Activated CD4-positive, alpha-beta memory T cell treated with anti-CD3 and anti-CD28 coated beads, Interleukin-2, amount 10 ng/mL, durations not matched to agents 7 days and 5 days (primary cell): ENCODE measurements at places on chromosomes 12 and 14.
A peak's percentile ranks its signal among the peaks of the same experiment; 100 is the strongest.

- DNase-seq: no peak
These were observed 108.7 kb downstream of the PTGER2 start for GRCh38 chr14:52422650-52423356.

- DNase-seq: peak; percentile 76
These were observed 5.0 kb downstream of the CELA1 start for GRCh38 chr12:51341251-51342007.

DNA sequence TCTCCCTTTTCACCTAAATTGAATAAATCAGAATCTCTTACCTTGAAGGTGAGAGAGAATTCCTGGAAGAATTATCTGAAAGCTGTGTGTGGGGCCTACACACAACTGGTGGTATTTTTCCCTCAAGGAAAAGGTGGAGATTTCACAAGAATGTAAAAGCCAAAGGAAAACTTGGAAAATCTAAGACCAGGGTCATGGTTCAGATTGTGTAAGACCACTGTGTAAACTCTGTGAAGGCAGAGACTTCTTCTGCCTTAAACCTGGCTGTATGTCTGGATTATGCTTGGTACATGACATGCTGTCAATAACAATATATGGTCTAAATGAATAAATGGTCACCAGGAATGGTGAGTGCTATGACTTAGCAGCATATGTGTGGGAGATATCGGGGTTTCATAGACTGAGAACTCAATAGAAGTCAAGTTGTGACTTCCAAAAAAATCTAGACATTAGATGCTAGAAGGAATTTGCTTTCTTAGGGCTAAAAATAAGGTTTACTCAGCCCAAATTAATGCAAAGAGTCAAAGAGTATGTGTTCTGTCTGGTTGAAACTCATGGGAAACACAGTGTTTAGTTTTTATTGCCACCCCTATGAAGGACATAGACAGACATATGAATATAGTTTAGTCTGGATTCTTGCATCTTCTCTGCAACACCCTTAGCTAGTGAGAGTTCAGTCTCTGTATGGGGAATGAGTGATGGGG lies 163.7 kb downstream of the SNAPC1 start:
- no peak for DNase-seq

GRCh38 chr12:101706403-101706802 lies 9.0 kb downstream of the CHPT1 start:
- DNase-seq: no peak

- DNase-seq: no peak
These were observed 60.8 kb downstream of the PDE6H start for GRCh38 chr12:15033641-15034040.

GRCh38 chr14:67673451-67673850 lies 981 bp downstream of the VTI1B start:
- no peak for DNase-seq

GRCh38 chr12:62604871-62605270 lies 138.2 kb downstream of the MON2 start:
- no peak for DNase-seq

- DNase-seq: no peak
These were observed 229.4 kb downstream of the ERC1 start for GRCh38 chr12:1220127-1221092.

DNA sequence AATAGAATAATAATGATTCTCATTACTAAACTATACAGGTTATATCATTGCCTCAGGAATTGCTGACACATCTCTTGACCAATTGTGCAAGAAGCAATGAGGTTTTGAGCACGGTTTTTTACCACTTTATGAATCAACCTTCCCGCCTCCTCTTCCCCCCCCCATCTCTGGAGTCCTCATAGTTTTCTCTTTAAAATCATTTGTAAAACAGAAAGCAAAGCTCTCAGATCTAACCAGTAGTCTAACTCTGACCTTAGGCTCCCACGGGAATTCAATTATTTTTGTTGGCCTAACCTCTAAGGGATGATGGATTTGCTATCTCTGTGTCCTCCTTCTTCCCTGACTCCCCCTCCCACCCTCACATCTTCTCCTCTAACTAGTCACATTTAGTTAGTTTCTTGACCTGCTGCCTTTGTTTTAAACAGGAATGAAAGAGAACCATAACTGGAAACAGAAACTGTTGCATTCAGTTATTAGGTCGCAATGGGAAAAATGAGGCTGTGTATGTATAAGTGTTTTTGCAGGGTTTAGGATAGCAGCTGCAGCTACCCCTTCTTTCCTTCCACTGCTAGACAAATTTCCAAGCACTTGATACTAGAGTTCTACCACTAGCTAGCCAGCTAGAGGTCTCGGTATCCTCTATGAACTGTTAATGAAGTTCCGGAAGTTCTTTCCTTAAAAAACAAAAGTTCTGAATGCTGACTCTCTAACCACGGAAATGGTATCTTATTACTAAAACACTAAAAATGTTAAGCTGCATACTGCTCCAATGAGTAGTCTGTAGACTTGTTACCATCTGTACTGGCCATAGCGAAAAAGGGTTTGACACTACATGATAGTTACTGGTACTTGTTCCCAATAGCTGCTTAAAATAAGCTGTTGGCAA lies 65.4 kb downstream of the TAOK3 start:
- DNase-seq: peak; percentile 43

- no peak for DNase-seq
These were observed 695.9 kb downstream of the TMEM121 start for GRCh38 chr14:106222311-106222710.

DNA sequence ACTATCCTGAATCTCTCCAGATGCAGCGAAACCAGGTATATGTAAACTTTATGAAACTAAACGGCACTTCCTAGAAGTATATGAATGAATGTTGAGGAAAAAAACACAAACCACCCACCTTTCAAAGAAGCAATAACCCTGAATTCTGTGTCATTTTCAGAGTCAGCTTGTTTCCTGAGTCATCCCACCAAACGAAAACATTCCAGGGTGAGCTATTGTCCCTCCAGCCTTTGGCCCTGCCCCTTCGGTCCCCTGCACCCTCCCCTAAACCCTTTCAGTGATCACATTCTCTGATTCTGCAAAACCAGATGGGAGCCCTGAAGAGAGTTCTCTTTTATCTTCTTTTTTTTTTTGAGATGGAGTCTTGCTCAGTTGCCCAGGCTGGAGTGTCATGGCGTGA lies 202.6 kb upstream of the ALG10B start:
- no peak for DNase-seq

DNA sequence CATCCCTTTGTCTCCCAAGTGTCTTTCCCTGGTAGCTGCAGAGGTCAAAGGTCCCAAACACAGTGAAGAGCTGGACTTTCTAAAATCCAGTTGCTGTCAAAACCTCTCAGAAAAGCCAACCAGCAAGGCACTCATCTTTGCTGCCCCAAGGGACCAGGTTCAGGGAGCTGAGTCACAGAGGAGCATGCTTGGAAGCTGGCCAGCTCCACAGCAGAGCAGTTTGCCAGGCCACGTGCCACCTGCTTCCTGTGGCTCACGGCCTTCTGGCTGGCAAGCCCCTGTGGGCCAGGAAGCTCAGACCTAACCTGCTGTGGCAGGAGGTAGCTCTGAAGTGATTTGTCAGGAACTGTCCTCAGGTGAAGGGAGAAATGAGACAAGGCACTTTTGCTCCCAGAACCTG lies 3.6 kb downstream of the ISCU start:
- peak; percentile 50 for DNase-seq

DNA sequence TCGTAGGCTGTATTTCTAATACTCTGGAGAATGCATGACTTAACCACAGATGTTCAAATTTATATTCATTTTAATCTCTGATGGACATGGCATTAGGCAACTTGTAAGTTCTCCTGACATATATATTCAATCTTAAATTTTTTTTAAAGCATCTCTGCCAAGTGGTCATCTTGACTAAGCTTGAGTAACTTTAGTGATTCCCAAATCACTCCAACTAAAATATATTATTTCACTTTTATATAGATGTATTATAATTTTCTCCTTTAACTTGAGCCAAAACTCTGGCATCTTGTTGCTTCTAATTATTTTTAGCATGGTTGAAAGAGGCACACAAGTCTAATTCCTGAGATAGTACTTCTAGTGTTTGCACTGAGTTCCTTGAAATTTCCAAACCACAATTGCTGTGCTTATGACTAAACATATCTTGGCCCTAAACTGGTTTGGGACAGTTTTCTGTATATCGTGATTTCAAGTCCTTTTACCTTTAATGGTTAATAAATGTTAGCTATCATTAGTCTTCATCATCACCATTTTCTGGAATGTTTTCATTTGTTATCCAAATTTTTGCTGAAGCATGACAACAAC lies 8.4 kb downstream of the LRFN5 start:
- no peak for DNase-seq

- DNase-seq: no peak
These were observed 45.3 kb downstream of the FBXO34 start for GRCh38 chr14:55316564-55316963.
